Left colon (tissue), 2 donors: ENCODE measurements at places on chromosomes 13 and 19. TPM values are rescaled to one million over a fixed set of nuclear protein-coding genes. Genes with fewer than 3 reads are reported as not detected.

The ZNF562 gene
- total RNA-seq: 37.2 TPM

The GDF15 gene
- 32.2 TPM for total RNA-seq

The KPNA3 gene
- 29.5 TPM for total RNA-seq

DNA sequence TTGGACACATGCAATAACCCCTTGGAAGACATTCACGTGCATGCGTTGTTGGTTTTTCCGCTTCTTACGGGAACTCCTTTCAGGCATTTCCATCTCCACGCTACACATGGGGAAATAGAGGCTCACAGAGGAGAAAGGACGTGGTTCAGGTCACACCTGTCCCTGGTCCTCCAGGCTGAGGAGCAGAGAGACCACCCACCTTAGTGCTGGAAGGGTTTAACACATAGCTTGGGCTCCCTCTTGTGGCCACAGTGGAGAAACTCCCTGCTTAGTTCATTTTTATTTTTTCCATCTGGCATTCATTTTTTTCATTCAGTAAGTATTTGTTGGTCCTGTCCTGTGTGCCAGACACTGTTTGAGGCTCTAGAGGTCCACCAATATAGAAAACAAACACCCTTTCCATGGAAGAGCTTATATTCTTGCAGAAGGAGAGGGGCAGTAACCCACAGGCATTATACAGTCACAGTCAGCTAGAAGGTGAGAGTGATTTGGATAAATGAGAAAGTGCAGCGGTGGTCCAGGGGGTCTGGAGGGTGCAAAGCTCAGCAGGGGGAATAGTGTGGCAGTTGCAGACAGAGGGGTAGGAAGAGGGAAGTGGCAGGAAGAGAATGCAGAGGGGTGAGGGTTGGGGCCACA is 24.2 kb upstream of the TTYH1 start:
- peak; percentile 44 for DNase-seq

DNA sequence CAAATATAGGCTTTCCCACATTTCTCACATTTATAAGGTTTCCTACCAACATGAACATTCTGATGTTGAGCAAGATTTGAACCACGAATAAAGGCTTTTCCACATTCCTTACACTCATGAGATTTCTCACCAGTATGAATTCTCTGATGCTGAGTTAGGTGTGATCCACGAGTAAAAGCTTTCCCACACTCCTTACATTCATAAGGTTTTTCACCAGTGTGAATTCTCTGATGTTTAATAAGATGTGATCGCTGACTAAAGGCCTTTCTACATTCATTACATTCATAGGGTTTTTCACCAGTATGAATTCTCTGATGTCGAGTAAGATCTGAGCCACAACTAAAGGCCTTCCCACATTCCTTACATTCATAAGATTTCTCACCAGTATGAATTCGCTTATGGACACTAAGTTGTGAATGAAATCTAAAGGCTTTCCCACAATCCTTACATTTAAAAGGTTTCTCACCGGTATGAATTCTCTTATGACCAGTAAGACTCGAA is 19.0 kb downstream of the ZNF790 start:
- no peak for DNase-seq

- no peak for DNase-seq
These were observed 21.8 kb downstream of the DCAF15 start for GRCh38 chr19:13974073-13974472.

DNA sequence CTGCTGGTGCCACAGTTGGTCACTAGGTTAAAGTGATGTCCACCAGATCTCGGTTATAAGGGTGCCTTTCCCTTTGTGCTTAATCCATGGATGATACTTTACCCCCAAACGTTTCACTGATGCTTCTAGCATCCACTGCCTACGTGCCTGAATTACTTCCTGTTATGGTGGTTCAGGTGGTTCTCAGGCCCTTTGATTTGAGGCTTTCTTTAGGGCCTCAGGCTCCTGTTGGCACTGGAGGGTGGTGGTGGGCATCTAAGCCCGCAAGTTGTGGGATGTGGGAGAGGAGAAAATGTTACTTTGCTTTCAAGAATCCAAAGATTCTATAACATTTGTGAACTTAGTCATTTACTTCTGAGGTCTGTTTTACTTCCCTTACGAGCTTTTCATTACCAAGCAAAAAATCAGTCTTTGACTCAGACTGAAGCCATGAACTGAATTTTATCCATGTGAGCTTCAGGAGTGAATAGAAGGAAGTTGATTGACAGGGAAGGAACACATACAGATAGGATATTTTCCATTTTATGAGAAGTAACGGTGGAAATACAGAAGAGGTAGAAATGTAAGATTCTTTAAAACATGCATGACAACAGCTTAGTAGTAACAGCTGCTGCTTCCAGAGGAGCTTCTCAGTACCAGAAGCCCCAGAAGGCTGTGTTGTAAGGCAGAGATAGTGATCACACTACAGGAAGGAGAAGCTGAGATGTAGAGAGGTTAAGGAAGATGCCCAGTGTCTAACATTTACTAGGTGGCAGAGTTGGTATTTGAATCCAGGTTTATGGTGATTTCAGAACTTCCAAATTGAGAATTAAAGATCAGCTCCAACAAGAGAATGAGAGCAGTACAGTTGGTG is 65.0 kb downstream of the ARHGEF7 start:
- DNase-seq: no peak

DNA sequence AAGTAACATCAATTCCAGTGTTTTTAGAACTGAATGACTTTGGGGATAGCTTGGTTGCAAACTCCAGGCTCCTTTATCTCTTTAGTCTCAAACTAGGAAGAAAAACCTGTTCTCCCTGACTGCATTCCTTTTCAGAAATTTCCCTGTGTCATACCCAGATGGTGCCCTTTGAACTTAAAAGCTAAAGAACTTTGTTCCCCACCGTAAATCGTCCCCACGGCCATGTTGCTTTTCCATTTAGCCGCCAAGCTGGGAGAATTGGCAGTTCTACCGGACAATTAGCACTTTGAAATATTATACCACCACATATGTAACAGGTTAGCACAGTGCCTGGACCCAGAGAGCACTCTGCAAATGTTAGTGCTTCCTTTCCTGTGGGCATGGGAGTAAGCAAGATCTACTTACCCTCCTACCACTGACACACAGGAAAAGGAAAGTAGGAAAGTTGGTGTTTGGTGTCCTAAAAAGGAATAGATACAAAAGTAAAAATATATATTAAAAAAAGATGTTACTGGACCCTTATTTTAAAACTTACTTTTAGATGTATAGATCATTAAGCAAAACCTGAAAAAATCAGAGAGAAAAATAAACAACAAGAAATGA is 191.9 kb upstream of the MIR17HG start:
- no peak for DNase-seq

DNA sequence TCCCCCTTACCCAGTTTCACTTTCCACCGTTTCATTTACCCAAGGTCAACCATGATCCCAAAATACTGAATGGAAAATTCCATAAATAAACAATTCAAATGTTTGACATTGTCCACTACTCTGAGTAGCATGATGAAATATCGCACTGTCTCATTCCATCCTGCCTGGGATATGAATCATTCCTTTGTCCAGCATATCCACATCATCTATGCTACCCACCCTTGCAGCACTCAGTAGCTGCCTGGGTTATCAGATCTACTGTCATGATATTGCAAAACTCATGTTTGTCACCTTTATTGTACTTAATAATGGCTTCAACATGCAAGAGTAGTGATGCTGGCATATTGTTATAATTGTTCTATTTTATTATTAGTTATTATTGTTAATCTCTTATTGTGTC is 263.9 kb upstream of the NBEA start:
- DNase-seq: no peak

DNA sequence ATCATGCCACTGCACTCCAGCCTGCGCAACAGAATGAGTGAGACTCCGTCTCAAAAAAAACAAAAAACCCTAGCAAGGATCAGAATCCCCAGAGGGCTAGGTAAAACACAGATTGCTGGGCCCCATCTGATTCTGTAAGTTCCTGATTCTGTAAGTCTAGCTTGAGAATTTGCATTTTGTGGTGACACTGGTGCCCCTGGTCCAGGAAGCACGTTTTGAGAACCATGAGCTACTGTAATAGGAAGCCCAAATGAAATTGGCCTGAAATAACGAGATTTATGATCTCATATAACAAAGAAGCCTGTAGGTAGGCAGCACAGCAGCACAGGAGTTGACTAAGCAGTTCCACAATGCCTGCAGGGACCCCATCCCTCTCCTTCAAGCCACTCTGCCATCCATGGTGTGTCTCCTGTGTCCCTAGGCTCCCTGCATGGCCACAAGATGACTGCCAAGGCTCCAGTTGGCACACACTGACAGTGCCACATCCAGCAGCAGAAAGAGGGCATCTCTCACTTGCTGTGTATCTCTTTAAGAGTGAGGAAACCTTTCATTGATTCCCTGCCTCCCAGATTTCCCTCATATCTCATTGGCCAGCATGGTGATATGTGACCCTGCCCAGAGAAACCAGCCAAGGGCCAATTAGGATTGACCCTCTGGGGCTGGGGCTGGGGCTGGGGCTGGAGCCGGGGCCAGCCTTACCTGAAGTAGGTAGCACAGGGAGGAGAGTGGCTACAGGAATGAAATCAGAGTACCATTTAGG is 21.7 kb downstream of the SIPA1L3 start:
- no peak for DNase-seq

DNA sequence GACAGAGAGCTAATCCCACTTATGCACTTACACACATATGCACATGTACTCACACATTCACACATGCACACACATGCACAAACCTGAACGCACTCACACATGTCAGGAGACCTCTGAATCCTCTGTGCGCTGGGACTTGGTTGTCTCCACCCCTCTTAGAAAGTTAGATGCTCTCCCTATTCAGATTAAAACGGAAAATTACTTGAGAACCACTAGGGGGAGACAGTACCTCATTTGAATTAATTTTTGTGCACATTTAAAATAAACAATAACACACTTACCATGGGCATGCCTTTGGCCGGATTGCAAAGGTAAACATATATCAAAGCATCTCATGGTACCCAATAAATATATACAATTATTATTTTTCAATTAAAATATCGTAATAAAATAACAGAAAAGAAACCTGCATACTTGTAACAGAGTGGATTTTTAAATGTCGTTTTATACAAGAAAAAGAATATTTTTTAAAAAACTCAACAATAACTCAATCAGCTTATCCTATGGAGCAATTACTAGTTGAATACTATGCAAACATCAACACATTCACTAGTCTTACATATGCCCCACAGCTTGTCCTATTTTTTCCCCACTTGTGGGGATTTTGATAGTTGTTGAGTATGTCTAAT is 9.5 kb upstream of the LILRB4 start:
- no peak for DNase-seq

DNA sequence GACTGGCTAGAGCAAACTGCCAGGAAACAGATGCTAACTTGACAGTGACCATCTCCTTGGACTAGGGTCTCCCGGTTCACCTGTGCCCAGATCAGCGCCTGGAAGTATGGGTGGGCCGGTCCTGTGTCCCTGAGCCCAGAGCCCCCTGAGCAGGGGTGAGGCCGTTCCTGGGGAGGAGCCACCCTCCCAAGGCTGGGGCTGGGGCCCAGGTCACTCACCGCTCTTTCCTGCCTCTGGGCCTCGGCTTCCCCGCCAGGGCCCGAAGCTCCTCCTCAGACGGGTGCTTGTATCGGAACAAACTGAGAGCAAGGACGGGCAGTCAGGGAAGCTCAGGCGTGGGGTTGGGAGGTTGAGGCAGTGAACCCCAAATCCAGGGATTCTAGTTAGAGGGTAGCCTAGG is 5.4 kb downstream of the TMEM161A start:
- DNase-seq: no peak

- no peak for DNase-seq
These were observed 100.8 kb downstream of the TUBGCP3 start for GRCh38 chr13:112487127-112487517.

- DNase-seq: no peak
These were observed 11.1 kb upstream of the ENOX1 start for GRCh38 chr13:43797869-43798268.
